ENCODE measurements at places on chromosomes 1 and 21.

DNA sequence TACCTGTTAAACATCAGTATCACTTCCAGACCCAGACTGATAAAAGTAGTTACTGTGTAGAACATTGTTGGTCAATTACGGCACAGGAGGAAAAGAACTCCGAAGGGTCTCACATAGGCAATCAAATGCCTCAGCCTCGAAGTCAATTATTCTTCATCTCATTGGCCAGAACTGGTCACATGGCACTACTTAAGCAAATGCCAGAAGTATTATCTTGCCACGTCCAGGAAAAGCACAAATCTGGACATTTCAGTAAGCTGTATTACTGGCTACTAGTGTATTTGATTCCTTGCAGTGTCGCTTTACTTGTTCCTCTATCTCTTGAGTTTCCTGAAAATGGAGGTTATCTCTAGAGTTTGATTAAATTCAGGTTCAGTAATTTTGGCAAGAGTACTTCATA, 24.4 kb downstream of the DIO1 start:
- no peak for DNase-seq

DNA sequence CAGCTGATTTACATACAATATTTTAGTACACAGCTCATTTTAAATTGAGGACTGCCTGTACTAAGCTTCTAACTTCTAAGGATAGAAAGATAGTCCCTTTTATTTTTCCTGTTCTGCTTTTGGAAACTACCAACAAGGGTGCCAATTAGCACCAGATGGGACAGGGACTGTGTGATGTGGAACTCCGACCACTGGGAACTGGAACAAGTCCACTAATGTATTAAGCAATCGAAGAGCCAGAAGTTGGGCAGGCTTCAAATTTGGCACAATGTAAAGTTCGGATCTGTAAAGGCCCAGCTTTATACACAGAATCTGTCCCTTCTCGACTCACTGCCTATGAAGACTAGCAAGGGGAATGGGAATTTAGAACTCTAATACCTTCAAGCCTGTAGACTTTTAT, 149.3 kb downstream of the ZC3H11B start:
- DNase-seq, result no peak

DNA sequence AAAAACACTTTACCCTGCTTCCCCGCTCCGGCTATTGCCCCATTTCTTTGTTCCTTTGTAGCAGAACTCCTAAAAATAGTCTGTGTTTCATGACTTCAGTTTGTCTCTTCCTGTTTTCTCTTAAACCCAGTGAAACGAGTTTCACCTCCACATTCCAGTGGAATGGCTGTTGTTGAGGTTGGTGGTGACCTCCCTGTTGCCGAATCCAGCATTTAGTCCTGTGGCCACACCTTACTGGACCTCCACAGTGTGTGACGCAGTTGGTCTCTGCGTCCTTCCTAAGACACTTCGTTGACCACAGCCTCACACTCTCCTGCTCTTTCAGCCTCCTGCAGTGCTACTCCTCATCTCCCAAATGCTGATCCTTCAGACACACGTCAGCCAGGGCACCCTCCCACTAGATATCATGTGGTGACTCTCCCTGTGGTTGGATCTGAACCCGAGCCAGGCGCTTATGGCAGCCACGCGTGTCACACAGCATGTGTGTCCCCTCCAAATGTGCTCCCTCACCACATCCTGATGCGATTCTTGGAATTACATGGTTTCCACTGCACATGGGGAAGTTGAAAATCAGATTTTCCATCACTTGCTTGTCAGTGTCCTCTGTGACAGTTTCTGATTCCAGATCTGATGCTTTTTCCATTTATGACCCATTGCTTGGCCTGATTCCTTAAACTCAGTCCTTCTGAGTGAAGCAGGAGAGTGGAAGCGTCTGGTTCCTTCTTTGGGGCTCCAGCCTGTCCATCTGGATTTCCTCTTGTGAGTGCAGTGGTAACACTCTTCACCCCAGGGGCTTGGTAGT, 99.1 kb upstream of the ARTN start:
- DNase-seq, result no peak

- no peak for DNase-seq
Observed at GRCh38 chr1:170063109-170063826, 11.2 kb downstream of the KIFAP3 start.

- DNase-seq, result no peak
Observed at GRCh38 chr1:170704256-170704655, 40.3 kb downstream of the PRRX1 start.
